ENCODE measurements at places on chromosomes 6 and 20.

DNA sequence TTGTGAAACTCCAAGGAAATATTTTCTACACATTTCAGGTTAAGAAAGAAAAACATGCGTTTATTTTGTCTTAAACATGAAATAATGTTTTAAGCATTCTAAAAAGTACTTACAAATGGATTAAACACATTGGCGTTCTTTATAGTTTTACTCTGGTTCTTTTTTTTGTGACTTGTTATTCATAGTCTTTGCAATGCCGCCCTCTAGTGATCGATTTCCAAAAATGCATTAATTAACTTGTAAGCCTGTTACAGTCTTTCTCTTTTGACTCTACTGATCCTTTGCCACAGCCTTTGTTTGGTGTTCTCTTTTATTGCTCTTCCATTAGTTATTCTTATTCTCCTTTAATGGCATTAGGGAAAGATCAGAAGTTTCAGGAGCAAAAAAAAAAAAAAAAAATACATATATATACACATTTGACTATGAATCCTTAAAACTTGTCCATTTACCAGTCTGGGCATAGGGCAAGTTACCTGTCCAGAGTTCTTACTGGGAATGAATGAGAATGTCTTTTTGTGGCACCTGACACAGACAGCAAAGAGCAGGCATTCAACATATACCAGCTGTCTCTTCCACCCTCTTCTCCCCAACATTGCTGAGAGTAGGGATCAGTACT is 59.9 kb downstream of the MACROD2 start:
- DNase-seq, result peak; percentile 59

DNA sequence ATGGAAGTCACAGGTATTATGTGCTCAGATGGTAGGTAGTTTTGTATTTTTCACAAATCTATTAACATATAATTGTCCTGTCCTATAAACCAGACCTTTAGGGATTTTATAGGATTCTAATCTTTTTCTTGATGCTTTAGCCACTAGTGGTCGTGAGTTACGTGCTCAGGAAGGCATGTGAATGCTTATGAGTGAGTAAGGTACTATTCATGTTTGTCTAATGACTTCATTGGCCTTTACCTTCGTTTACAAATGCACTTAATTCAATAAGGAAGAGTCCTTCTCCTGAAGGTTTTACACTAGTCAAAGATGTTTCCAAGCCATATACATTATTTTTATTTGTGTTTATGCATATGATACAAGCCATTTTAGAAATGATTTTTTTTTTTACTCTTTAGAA is 23.0 kb downstream of the PACRG start:
- peak; percentile 46 for DNase-seq

DNA sequence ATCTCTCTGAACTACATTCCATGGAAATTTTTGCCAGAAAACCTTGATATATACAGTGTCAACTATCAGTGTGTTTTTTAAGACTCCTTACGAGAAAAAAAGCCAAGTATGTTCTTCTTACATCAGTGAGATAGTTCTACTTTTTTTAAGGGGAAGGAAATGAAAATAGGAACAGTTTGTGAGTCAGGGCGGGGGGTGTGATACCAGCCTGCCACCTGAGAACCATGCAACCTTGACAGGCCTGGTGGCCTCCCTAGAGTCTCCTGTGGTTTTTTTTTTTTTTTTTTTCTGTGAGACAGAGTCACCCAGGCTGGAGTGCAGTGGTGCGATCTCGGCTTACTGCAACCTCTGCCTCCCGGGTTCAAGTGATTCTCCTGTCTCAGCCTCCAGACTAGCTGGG is 96.3 kb upstream of the GCM1 start:
- no peak for DNase-seq

DNA sequence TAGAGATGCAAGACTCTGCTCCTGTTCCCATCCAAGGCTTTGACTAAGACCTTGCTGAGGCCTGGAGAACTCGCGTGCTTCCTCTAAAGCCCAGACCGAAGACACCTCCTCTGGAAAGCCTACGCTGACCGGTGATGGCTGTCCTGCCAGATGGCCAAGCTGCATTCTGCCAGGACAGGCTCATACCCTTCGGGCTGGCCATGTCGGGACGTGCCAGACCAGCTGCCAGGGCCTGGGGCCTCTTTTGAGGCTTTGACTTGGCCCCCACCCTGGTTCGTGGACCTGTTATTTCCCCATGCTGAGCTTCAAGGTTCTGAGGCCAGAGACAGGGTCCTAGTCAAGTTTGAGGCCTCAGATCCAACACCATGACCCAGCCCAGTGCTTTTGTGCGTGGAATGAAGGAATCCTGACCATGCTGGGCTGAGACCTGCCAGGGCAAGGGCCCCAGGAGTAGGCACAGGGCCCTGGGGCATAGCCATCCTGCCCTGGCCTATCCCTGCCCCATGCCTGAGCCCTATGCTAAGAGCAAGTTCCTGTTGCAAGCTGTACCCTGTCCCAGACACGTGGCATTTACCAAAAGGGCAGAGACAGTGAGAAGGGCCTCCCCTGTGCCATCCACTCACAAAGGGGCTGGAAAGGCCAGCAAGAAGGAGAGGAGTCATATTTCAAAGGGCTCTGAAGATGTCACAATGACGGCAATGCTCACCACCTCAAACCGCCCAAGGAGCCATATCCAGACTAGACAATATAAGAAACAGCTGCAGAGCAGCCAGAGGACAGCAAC is 42.8 kb downstream of the MRPL14 start:
- DNase-seq, result peak; percentile 69

DNA sequence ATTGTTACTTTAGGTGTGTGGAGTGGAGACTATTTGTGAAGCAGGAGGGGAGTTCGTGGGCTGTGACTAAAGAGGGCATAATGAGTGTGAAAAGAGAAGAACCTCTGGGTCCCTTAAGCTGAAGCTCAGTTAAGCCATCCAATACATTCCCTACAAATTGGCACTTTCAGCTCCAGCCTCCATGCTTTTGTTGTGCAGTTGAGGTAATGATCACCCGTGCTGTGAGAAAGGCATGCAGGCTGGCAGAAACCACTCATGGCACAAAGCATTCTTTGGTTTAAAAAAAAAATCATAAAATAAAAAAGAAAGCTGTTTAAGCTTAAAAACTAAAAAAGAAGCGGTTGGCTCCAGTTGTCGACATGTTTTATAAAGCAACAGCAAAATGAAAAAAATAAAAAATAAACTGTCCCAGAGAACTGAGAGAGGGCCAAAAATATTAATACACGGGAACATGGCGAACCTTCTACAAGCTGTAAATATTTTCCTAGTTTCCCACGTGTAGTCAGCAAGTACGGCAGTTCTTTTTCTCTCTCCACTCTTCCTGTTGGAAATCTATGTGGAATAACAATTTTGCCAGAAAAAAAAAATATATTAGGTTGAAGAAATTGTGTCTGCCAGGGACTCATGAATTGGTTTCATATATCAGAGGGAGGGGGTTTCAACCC is 82.2 kb downstream of the ANKRD60 start:
- no peak for DNase-seq

- DNase-seq, result no peak
Observed at GRCh38 chr6:3644739-3645012, 106.8 kb downstream of the PXDC1 start.

DNA sequence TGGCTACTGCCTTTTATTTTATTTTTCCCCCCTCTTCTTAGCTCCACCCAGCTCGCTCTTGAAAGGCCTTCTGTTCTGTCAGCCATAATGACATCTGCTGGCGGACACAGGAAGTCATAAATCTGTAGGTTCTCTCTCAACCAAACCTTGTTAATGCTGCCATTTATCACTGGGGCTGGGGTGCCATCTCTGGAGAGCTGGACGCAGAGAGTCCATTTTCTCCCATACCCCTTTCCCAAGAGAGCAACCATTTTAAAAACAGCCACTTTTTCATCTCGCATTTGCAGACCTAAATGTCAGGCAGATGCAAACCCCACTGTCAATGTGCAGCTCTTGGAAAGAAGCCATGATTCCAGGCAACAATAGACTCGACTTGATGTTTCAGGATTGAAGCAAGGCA is 13.0 kb upstream of the TSHZ2 start:
- peak; percentile 62 for DNase-seq

GRCh38 chr6:142331601-142332000 is 29.8 kb downstream of the ADGRG6 start:
- peak; percentile 16 for DNase-seq

DNA sequence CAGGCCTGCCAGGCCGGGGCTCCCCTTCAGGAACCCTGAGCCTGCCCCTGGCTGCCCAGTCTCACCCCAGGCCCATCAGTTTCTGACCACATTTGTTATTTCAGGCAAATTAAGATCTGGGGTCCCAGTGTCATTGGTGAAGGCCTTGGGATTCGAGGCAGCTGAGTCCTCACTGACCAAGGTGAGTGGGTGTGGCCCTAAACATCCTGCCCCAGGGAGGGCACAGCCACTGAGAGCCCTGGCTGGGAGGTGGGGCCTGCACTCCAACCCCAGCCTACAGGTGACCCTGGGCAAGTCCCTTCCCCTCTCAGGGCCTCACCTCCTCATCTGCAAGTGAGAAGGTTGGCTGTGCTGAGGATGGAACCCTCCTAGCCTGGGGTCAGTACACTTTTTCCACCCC is 23.8 kb downstream of the BPIFB1 start:
- no peak for DNase-seq

DNA sequence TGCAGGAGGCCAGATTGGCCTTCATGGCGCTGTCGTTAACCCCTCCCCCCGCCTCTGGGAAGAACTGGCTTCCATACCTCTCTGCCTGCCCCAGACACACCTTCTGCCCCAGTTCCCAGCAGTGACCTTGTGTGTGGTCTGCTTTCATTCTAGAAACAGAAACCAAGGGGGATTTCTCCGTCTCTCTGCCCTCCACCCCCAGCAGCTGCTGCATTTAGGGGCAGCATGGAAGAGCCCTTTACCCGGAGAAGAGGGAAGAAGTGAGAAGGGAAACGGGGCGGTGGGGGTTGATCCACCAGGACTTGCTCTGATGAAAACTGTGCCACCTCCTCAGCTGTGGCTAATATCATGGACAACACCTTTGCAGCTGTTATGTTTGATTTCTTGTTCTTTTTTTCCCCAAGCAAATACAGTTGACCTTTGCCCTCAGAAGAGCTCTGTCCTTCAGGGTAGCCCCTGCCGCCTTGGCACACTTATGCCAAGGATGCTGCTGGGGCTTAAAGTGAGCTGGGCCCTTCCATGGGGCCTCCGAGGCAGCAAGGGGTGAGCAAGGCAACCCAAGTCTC is 6.1 kb downstream of the GLP1R start:
- DNase-seq, result no peak

DNA sequence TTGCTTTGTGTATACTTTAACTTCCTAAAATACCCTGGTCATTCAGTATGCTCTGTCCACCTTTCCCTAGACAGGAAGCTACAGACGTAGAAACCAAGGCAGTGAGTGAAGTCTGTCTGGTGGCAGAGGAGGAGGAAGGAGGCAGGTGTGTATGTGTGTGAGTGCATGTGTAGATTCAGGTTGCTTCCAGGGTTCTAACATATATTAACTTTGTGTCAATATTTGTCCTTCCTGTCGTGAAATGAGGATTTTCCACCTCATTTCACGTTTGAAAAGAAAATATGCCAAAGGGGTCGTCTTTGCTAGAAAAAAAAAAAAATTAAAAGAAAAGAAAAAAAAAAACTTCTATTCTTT is 411.5 kb downstream of the PKHD1 start:
- DNase-seq, result no peak
